ENCODE measurements at places on chromosomes 11 and 22. TPM values are rescaled to one million over a fixed set of nuclear protein-coding genes. Genes with fewer than 3 reads are reported as not detected.

Gene NPAS4
- total RNA-seq, result not detected

Gene ESAM
- 1.2 TPM for total RNA-seq

GRCh38 chr11:26607725-26608506 is 35.9 kb upstream of the MUC15 start:
- DNase-seq, result no peak

Gene ADM2
- 8.3 TPM for total RNA-seq

- no peak for DNase-seq
Observed at GRCh38 chr22:21909871-21910270, 42.4 kb upstream of the MAPK1 start.

GRCh38 chr11:2382129-2382517 is 5.0 kb downstream of the CD81 start:
- no peak for DNase-seq

Gene LGALS1
- 70.2 TPM for total RNA-seq

- DNase-seq, result no peak
Observed at GRCh38 chr11:86372586-86372985, 2.1 kb upstream of the CCDC81 start.

Gene FAR1
- 37.2 TPM for total RNA-seq

DNA sequence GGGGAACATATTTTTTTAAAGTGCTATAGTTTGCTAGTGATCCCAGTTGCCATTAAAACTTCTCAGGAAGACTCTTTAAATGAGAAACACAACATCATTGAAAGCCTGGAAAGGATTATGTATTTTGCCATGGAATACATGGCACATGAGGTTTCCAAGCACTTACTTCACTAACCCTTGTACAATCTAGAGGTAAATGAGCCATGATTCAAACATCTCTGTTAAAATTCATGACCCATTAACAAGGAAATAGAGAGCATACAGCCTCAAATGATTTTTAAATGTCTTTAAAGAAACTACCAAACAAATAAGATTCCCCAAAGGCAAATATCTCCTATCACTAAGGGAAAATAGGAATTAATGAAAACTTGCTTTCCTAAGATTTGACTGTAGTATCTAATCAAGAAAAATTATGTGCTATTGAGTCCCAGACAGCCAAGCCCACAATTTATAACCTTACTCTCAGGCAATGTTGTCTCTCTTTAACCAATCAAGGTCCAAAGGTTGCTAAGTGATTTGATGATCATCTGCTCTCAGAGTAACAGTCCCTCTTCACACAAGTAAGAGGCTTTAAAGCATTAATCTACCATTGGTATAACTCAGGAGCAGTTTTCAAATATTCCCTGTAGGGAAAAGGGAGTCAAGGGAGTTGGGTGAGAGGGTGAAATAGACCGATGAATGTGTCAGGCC is 92.0 kb upstream of the DDI1 start:
- DNase-seq, result no peak

Gene CLMP
- 0.14 TPM for total RNA-seq

DNA sequence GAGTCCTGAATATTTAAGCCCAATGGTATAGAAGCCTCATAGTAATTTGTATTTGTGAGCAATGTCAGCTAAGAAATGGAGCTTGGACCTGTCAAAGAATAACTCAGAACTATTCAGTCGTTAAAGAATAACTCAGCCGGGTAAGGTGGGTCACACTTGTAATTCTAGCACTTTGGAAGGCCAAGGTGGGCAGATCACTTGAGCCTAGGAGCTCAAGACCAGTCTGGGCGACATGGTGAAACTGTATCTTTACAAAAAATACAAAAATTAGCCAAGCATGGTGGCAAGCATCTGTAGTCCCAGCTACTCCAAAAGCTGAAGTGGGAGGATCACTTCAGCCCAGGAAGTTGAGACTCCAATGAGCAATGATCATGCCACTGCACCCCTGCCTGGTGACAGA is 1526.5 kb downstream of the LRRC4C start:
- no peak for DNase-seq

GRCh38 chr11:68200639-68201038 is 12.5 kb downstream of the KMT5B start:
- DNase-seq, result no peak

DNA sequence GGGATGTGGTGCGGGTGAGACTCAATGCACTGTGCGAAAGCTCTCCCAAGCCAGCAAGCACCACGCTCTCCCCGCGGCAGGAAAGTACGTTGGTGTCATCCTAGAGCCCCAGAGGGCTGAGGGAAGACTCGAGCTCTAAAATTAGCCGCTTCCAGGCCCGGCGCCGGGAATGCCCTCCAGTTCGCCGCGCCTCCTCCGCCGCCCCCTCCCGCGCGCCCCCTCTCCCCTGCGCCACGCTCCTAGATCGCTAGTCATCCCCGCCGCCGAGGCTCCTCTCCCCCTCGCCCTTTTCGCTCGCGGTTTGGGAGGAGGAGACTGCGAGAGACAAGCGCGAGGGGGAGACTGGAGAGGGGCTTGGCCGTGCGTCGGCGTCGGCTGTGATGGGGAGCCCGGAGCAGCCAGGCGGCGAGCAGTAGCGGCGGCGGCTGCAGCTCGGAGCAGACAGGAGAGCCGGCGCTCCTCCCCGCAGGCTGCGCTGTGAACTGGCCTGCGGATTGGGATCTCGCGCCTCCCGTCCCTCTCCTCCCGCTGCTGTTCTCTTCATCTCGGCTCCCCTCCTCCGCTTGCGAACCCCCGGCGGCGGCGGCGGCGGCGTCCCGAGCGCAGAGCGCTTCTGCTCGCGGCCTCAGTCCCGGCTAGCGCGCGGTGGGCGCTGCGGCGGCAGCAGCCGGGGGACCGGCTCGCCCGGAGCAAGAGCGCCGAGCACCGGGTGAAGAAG is at the start of gene FAT3:
Gene FAT3 (plus strand): TSS at position 412 of the 718 bp plus-strand sequence. CDS start 127,295 bp downstream, outside the sequence.
- no peak for DNase-seq

DNA sequence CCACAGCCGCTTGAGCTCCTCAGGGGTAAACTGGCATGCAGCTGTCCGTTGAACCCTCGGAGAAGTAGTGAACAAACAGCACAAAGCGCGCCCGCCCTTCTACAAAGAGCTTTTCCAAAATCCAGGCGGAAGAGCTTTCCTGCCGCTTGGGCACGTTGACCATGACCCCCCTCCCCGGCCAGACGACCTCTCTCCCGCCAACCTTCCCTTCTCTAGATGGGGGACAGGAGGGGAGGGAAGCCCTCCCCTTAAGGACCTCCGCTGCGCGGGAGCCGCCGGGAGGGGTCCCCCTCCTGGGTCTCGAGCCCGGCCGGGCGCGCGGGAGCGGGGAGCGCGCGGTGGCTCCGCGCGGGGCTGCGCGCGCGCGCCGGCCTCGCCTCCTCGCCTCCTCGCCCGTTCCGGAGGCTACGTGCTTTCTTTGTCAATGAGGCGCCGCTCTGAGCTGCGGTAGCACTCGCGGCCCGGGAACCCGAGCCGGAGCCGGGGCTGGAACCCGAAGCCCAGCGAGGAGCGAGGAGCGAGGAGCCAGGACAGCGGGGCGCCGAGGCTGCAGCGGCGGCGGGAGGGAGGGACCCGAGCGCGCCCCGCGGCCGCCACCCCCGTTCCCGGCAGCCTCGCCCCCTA is 118.6 kb downstream of the HIPK3 start:
- DNase-seq, result no peak

GRCh38 chr11:30107899-30108298 is 91.1 kb upstream of the KCNA4 start:
- DNase-seq, result no peak

Gene BIRC3
- total RNA-seq, result 100 TPM

Gene SAA1
- total RNA-seq, result not detected

DNA sequence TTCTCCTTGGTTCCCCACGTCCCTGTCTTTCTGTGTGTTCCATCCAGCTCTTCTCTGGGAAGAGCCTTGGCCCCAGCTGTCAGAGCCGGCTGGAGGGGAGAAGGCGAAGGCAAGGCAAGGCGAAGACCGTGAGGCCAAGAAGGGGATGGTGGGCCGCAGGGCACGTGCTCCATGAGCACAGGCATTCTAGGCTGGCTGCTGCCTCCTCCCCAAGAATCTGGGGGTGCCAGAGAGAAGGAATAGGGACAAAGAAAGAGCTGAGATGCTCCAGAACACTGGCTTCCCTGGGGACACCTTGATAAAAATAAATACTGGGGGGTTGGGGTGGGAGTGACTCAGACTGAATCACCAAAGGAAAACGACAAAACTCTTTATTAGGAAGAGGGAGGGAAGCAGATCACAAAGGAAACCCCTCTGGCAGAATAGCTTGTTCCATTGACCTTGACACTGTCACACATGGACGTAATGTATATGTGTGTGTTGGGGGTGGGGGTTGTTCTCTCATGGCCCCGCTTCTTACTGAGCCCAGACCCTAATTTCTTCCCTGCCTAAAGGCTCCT is 52.5 kb downstream of the NECTIN1 start:
- no peak for DNase-seq

Gene PYGM
- 0.89 TPM for total RNA-seq

Gene UBQLN3
- total RNA-seq, result not detected

DNA sequence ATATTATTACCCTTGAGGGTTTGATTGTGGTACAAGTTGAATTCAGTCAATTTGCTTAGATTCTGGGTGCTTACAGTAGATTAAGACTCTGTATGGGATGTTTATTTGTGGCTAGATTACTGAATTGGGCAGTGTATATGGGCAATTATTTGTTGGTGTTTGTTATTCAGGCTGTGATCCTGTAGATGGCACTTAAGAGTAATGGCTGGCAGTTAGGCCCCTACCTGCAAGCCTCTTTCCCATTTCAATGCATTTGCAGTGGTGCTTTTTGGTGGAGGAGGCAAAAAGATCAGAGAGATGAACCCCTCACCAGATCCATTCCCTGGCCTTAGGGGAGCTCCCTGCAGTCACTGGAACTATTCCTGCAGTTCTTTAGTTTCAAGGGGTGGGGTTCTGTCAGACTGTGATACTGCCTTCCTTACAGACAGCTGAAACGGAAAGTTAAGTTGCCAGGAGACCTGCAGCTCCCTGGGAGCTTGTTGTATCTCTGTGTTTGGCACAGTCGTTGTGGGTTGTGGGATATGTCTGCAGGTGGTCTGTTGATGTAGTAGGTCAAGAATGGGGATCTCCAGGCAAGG is 199.5 kb downstream of the AASDHPPT start:
- no peak for DNase-seq

GRCh38 chr22:40512426-40513136 is 123.9 kb downstream of the MRTFA start:
- DNase-seq, result no peak

- DNase-seq, result no peak
Observed at GRCh38 chr22:35102663-35103062, 36.7 kb downstream of the ISX start.

- no peak for DNase-seq
Observed at GRCh38 chr11:128824191-128825049, 42.7 kb downstream of the KCNJ1 start.

GRCh38 chr11:101049123-101049522 is 80.5 kb downstream of the PGR start:
- no peak for DNase-seq

DNA sequence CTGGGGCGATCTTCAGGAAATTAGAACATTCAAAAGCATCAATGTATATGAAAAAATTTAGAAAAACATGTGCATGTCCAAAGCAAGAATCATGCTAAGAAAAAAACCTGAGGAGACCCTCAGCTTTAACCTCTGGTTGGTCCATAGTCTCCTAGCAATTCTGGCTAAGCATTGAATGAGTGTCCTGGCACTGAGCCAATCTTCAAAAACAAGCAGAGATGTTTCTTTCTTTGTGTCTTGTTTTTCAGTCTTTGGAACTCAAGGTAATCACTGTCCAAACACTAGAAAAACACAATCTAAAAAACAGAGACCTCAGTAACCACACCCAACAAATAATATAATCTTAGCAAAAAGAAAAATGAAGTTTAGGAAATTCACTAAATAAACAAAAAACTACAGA is 205.4 kb upstream of the CARD18 start:
- no peak for DNase-seq

Gene HTR3A
- total RNA-seq, result not detected

GRCh38 chr22:49583341-49583740 is 244.3 kb downstream of the BRD1 start:
- no peak for DNase-seq

DNA sequence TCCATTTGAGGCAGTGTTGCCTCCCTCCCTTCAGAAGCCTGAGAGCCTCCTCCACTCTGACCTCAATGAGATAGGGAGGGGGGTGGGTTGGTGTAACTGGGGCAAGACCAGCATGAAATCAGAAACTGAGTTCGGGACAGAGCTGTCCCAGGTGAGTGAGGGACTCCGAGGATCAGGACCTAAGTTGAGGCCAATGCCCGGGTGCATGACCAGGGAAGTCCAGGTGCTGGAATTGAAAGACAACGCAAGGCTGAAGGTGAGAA is 40.8 kb upstream of the ZBED5 start:
- DNase-seq, result no peak
